ENCODE measurements at places on chromosomes 3 and 15.

- no peak for DNase-seq
These were observed 42.7 kb upstream of the GAP43 start for GRCh38 chr3:115580566-115580965.

- DNase-seq, result peak; percentile 67
These were observed 106.7 kb downstream of the GHSR start for GRCh38 chr3:172341482-172342059.

GRCh38 chr15:49225572-49226281 is 55.7 kb downstream of the GALK2 start:
- peak; percentile 25 for DNase-seq

DNA sequence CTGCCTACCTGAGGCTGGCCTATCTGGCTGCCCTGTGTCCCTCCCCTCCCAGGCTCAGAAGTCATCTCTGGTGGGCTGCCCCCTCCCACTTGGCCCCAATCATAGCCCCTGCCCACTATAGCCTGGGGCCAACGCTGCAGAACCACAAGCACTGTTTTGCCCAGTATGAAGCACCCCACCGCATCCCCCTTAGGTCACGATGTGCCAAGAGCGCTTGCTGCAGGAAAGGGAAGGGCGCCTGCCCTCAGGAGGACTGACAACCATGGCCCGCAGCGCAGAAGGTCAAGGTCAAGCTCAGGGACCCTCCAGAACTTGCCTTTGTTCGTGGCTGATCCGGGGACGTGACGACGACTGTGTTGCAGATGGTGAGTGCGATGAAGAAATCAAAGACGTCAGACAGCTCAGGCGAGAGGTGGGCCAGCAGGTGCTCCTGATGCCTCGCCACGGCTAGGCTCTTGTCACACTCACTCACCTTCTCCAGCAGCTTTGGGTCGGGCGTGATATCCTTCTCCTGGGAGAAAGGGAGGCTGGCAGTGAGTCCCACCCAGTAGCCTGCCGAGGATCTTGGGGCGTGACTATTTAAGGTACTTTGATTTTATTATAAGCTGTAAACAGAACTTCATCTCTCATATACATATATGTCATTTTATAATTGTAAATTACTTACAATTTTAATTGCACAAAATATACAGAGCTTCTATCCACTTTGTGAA is 146.6 kb downstream of the ATP10A start:
- no peak for DNase-seq

GRCh38 chr15:101349047-101349951 is 54.3 kb upstream of the SNRPA1 start:
- peak; percentile 35 for DNase-seq

DNA sequence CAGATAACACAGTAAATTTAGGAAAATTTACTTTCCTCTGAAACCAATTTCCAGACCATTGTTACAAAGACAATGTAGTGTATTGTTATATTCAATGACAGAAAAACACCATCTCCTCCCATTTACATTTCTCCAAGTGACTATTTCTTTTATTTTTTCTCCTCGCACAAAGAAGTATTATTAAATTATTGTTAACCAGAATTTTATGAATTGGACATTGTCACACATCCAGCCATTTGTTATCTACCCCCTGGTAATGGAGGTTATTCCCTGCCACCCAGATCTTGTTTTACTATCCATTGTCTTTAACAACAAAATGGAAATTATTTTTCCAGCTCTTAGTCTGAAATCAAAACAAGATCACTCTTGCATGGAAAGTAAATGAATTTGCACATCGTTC is 511.3 kb downstream of the FGF12 start:
- no peak for DNase-seq

DNA sequence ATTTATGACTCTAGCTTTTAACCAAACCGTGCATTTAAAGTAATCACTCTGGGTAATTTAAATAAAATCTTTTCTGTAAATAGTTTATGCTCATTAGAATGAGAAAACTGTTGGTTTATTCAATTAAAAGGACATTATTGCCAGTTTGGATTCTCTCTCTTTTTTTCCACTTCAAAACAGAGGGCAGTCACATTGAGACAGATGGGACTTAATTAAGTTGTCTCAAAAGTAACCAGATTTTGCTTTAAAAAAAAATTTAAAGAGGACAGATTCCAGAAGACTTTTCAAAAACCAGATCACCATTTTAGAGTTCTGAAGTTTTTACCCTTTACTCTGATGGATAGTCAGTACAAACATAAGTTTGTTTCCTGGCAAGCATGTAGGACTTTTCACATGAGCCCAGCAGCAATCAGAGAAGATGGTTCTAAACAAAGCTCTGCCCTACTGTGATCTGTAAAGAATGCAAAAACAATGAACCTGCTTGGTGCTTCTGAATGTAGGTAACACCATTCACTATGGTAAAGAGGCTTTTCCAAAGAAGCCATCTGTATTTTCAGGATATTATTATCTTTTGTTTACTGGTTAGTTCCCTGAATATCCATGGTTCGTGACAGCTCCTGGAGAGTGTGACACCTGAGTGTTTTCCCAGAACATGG is 136.2 kb downstream of the LRTM1 start:
- no peak for DNase-seq

DNA sequence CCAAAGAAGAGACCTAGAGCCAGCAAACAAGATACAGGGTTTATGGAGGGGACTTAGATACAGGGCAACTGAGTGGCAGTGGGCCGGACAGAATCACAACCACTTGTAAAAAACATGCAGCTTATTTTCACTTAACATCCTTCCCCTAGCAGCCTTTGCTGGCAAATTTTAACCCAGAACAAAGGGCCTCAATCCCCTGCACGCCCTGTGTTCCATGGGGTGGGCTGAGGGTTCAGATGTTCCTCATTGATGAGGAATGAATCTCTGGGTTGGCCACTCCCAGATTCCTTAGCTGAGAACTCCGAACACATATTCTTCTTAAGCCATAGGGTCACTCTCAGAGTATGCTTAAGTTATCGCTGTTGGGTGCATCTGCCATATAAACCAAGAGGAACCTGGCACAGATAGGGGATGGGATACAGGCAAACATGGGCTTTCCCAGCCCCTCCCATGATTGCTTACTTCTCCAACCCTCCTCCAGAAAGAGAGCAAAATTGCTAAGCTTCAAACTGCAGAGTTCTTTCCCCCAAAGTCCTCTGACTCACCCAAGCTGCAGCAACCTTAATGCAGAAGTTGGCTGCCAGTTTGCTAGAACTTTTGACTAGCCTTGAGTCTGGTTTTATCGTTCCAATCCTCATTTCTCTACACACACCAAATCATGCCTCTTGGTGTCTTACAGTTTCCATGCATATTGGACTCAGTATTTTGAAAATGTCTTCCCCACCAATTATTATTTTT is 146.9 kb downstream of the CD47 start:
- DNase-seq, result no peak

GRCh38 chr3:10757821-10758130 is 58.3 kb upstream of the SLC6A11 start:
- DNase-seq, result no peak

DNA sequence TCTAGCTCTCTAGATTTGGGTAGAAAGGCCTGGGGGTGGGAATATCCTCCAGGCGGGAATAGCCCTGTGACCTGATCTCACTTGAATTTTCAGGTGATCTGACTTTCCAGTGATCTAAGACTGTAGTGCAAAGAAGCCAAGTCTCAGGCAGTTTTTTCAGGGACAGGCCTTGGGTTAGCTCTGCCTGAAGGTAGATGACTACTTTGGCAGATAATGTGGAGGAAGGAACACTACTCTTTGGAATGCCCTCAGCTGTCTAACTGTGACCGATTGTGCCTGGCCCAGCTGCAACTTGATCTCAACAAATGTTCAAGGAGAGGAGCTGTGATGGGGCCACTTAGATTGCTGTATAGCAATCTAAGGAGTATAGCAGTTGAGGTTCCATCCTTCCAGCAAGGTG is 193.7 kb downstream of the TCF12 start:
- DNase-seq, result no peak

DNA sequence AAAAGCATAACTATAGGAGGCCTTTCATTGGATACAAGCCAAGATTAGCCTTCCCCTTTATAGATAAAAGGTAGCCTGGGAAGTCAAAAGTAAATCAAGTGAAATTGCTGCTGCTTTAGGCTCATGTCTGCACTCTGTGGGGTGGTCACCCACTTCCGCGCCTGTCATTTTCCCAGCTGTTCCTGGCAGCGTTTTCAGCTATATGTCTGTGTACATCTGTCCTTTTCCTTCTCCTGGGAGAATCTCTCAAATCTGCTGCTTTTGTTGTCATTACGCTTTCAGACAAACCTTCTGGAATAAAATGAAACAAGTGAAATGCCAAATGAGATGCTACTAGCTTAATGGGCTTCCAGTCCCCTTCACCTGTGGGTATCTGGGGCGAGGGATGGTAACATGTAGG is 211.8 kb downstream of the MCTP2 start:
- DNase-seq, result no peak

DNA sequence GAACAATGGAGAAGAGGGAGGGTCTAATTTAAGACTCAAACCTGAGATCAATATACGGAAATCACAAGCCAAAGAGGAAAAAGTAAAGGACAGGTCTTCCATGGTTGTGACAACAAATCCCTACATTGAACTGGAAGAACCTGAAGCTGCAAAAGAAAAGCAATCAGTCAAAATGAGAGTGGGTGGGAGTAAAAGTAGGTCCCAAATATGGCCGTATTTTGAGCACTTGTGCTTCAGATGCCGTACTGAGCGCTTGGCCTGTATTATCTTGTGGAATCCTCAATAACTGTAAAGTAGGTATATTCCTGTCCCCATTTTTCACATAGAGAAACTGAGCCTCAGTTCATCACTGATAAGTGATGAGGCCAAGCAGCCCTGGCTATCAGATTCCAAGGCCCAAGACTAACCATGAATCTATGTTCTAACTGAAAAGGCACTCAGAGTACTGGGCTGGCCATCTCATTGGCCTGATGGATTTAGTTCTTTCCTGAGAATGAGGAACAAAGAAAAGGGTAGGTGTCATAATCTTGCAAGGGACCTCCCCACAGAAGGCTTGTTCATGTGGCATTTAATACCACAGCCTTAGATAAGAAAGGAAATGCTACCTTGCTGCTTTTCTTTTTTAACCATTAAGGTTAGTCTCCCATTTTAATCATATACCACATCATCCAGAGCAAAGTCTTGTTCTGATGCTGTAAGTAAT is 52.5 kb downstream of the LRRN1 start:
- no peak for DNase-seq

DNA sequence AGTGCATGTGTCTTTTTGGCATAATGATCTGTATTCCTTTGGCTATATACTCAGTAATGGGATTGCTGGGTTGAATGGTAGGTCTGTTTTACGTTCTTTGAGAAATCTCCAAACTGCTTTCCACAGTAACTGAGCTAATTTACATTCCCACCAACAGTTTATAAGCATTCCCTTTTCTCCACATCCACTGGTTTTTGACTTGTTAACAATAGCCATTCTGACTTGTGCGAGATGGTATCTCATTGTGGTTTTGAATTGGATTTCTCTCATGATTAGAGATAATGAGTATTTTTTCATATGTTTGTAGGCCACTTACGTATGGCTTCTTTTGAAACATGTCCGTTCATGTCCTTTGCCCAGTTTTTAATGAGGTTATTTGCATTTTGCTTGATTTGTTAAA is 117.7 kb downstream of the CHCHD4 start:
- no peak for DNase-seq

DNA sequence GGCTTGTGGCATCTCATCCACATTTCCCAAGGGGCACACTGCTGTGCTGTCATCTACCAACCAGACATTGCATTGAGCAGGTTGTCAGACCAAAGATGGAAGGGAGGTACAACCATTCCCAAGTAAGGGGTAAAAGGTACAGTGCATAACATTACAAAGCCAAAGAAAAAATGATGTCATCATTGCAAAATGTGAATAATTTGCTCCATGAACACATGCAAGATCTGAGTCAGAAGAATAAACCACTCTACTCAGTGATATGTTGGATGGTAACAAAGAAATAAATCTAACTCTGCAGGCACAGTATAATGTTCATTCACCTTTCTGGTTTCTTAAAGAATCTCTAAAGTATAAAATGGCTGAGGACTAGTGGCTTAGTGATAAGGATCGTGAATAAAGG is 202.7 kb downstream of the MAGI1 start:
- DNase-seq, result no peak

- DNase-seq, result no peak
These were observed 68.2 kb upstream of the SMAD3 start for GRCh38 chr15:66997212-66997611.

- no peak for DNase-seq
These were observed 13.7 kb downstream of the SPCS1 start for GRCh38 chr3:52719618-52720017.

- peak; percentile 10 for DNase-seq
These were observed 40.5 kb downstream of the TGM4 start for GRCh38 chr3:44914936-44915335.

GRCh38 chr15:41792000-41792637 is 17.8 kb downstream of the MAPKBP1 start:
- DNase-seq, result no peak

DNA sequence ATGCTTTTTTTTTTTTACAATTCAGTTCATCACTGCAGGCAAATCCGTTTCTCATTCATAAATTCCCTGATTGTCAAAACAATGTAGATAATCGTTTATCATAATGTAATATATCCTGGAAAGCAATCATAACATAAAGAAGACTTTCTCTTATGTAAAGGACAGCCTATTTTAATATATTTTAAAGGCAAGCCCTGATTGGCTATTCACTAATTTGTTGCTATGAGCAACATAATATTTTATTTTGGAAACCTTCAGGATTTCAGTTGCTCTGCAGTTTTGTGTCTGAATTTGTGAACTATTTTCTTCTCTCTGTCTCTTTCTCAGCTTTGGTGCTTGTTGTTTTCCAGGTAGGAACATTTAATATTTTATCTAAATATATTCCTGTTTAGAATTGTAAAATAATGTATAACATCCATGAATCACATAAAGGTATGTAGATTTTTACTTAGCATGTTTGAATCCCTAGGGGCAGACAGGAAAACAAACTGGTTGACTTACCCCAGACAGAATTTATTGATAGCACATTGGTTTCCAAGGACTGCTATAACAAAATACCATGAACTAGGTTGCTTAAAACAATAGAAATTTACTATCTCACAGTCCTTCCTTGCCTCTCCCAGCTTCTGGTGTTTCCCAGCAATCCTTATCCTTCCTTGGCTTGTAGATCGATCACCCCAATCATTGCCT is 253.5 kb downstream of the CDIN1 start:
- DNase-seq, result no peak

DNA sequence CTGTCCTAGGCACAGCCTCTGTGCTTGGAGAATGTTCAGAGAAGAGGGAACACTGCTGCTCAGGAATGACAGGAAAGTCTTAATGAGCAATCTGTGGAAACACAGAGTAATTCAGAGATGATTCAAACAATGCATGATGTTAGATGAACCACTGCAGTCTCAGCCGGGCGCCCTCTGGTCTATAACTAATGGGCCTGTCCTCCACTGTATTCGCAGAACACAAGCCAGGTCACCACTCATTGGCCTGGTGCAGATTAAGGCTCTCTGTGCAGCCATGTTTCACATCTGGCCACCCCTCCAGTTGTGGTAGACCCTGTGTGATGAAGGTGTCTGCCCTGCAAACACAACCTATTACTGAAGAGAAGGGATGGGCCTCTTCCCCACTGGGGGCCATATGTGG is 281.7 kb upstream of the ROPN1 start:
- no peak for DNase-seq

Measured in small intestine (tissue), 16 donors.